ENCODE measurements at places on chromosomes 6 and 20.
A peak's percentile ranks its signal among the peaks of the same experiment; 100 is the strongest.

DNA sequence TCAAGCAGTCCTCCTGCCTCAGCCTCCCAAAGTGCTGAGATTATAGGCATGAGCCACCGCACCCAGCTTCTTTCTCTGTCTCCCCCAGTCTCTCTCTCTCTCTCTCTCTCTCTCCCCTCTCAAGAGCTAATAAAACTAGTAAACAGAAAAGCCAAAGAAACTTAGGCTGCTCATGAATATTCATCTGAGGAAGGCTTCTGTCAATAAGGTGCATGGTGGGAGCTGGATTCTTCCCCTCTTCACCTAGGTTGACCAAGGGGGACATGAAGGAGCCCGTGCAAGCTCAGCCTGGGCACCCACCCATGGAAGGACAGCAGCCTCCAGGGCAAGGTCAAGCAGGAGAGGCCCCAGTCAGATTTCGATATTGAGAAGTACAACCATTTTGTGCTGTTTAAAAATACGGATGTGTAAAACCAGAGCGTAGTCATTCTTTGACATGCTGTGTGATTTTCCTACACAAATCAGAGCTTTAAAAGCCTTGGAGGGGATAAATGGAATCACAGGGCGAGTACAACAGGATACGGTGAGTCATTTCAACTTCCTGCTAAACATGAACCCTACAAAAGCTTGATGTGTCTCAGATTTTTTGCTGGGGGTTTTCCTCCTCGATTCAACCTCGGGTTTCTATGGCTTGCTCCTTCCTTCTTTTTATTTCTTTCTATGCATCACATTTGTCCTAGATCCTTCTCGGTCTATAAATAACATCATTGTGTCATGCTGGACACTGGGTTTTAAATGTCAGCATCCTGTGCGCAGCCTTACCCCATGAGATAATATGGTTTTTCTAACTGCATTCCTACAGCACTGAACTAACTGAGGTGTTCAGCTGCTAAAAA is 368.9 kb upstream of the JARID2 start:
- no peak for DNase-seq

DNA sequence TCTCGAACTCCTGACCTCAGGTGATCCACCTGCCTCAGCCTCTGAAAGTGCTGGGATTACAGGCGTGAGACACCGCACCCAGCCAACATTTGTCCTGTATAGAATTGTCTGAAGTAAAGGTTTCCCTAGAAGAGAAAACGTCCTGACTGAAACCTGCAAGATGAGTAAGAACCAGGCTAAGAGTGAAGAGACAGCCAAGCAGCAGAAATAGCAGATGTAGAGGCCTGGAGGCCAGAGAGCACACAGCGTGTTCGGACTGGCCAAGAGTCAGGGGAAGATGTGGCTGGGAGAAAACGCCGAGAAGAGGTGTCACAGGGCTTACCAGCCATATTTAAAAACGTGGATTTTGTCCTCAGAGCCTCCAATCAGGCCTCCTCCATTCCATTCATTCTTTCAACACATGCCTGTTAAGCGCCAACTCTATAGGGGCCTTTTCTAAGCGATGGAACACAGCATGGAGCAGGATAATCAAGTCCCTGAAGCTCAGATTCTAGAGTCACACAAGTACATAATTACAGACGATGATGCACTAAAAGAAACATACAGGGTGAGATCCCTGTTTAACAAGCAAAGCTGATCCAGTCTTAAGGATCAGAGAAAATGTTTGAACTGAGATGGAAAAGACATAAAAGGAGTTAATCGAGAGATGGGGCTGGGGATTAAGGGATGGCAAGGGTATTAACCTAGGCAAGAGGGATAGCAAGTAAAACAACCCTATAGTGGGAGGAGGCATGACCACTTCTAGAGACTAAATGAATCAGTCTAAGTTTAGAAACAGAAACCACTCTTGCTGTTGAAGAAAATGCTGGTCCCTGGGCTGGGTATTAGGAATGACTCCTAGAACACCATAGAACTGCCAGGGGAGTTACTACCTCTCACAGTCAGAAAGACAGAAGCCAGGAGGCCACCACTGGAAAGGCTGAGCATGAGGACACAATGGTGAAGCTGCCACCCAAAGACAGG is 4.8 kb downstream of the ZCCHC3 start:
- DNase-seq: no peak

DNA sequence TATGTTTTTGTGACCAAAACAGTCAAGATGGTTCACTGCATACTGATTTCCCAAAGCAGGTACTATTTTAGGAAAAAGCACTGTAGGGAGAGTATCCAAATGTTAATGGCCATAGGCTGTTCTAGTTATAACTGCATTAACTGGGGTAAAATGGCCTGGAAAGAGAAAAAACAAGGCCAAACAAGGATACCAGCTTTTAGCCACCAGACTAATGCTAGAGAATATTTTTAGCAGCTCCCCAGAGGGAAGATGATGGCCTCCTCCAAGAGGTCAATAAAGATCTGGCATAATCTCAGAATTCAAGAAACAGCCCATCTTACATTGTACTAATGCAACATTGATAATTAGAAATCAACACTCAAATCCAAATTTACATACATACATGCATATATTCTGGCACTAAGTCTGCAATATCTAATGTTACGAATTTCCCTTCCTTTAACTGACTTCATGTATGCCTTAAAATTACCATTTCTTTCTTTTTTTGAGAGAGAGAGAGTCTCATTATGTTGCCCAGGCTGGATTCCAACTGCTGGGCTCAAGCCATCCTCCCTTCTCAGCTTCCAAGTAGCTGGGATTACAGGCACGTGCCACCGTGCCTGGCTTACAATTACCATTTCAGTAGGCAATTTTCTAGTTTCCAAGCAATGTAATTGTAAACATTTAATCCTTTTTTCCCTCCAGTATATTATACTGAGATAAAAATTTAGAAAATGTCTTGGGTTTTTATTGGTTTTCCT is 9.3 kb downstream of the COX7A2 start:
- DNase-seq: no peak

GRCh38 chr6:110484321-110484720 is 7.9 kb upstream of the SLC22A16 start:
- DNase-seq: no peak

GRCh38 chr20:25460566-25461280 is 53.2 kb downstream of the GINS1 start:
- no peak for DNase-seq

- no peak for DNase-seq
These were observed 34.7 kb downstream of the MTRES1 start for GRCh38 chr6:107062691-107063090.

GRCh38 chr6:157556671-157557430 is 175.9 kb downstream of the ZDHHC14 start:
- DNase-seq: no peak

DNA sequence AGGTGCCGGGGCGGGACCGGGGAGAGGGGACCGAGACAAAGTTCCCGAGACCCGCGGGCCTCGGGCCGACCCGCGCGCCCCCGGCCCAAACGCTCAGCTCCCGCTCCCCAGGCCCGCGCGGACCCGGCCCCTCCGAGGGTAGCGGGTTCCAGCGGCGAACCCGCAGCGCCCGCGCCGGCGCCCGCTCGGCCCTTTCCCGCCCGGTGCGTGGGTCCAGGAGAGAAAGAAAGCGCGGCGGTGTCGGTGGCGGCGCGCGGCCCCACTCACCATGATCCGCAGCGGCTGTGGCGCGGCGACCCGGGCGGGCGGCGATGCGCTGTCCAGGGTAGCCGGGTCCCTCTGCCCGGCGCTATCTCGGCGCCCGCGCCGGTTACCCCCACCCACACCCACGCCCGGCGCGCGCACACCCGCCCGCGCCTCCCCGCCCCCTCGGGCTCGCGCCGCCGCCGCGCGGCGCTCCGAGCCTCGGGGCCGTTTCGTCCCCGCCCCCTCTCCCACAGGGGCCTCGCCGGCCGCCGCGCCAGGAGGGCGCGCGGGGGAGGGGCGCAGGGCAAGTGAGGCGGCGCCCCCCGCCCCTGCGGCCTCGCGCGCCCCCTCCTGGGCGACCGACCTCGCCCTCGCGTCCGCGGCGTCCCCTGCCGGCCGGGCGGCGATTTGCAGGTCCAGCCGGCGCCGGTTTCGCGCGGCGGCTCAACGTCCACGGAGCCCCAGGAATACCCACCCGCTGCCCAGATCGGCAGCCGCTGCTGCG is at the start of gene ELOVL2:
ELOVL2 (minus strand) TSS at position 345 of the 751 bp plus-strand sequence; CDS start at position 270, 75 bp downstream.
- DNase-seq: no peak

DNA sequence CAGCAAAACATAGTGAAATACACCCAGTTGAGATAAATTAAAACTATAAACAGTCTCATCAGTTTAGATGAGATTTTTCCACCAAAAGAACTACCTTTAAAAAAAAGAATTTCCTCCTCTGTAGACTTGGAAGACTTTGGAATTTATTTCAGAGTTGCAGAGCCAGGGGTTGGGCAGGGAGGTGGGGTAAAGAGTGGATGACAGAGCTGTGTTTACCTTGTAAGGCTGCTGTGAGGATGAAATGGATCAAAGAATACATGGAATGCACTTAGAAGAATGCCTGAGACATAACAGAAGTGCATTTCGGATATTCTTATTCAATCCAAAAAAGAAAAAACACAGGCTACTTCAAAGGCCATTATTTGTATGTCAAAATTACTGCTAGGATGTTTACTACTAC is 6.4 kb upstream of the LY86 start:
- no peak for DNase-seq

DNA sequence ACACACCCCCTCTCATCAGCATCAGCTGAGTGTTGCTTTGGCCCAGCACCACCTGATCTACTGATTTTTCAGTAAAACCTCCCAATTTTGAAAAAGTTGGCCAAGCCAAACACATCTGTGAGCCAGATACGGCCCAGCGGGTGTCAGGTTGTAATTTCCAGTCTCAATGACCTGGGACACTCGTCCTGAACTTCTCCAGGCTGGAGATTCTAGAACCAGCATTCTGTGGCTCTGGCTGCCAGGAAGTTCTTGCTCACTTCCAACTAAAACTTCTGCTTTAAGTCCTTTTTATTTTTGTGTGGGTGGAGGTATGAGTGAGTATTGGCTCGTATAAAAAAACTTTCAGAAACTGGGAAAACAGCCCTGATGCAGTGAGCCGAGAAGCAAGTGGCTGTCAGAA is 5.1 kb downstream of the KIAA1755 start:
- no peak for DNase-seq

- DNase-seq: no peak
These were observed 17.4 kb downstream of the KIAA1586 start for GRCh38 chr6:57063847-57064246.

DNA sequence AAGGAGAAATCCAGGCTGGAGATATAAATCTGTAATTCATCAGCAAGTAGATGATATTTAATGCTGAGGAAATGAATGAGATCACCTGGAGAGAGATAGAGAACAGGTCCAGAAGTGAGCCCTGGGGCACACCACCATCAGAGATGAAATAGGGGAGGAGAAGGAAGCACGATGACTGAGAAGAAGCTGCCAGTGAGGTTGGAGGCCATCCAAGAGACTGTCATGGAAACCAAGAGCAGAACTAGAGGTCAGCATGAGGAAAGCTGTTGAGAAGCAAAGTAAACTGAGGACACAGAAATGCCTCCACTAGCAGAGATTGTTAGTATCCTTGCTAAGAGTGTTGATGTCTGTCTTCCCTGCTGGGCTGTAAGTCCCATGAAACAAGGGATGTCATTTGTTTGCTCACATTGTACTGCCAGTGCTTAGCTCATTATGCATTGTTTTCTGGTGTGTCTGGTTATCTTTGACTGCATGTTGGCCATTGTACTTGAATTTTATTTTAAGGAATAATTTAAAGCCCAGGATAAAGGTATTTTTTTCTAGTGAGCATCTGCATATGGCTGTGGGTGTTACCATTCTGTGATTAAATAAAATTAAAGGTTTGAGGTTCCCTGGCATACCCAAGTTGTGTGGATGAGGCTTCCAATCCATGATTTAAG is 35.8 kb downstream of the CDH22 start:
- DNase-seq: no peak

GRCh38 chr6:142207265-142207877 is 60.3 kb downstream of the VTA1 start:
- no peak for DNase-seq

DNA sequence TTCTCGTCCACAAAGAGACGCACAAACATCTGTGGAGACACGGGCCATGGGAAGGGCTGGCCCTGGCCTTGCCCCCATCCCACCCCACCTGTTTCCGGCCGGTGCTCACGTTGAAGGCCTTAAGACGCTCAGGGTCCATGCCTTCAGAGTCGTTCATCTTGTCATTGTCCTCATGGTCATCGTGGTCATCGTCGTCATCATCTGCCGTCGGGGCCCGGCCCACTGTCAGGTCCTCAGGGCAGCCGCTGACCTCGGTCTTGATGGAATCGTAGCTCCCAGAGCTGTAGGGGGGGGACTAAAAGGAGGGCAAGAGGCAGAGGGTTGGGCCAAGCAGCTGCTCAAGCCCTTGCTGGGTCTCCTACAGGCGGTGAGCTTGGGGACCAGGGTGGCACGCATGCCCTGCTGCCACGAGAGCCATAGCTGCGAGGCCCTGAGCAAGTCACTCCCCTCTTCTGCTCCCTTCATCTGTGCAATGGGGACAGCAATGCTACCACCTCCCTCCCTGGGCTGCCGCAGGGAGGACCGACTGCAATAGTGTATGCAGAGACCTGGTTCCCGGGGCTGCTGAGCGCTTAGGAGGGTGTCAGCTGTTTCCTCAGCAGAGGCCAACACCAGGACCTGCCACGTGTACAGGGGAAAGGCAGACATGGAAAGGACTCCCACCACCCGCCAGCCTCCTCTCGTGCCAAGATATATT is 95.5 kb downstream of the ASXL1 start:
- DNase-seq: no peak

- DNase-seq: peak; percentile 38
These were observed 58.5 kb upstream of the CEP85L start for GRCh38 chr6:118709859-118710350.

DNA sequence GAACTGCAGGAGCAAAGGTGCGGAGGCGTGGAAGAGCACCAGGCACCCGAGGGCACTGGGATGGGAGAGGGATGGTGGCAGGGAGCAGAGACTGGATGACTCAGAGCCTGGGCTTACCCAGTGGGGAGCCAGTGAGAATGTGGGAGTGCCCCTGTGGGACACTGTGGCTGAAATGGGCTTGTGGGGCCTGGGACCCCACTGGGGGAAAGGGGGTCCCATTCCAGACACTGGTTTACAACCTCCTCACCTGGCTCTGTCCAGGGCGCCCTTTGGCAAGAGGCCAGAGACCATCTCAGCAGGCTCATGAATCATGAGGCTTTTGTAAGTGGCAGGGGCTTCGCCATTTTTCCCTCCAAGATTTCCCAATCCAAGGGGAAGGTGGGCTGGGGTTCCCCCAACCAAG is 124.0 kb upstream of the MAFB start:
- DNase-seq: no peak

- no peak for DNase-seq
These were observed 58.3 kb downstream of the TENT5A start for GRCh38 chr6:81694207-81694606.

GRCh38 chr20:44231193-44231592 is 15.9 kb upstream of the GDAP1L1 start:
- DNase-seq: no peak

- DNase-seq: no peak
These were observed 24.5 kb downstream of the TSPYL4 start for GRCh38 chr6:116229287-116229913.

- DNase-seq: no peak
These were observed 70.2 kb downstream of the SLC22A3 start for GRCh38 chr6:160418370-160418769.
